Anterior cingulate cortex (tissue), 58 donors: ENCODE measurements at places on chromosomes 4 and X.

DNA sequence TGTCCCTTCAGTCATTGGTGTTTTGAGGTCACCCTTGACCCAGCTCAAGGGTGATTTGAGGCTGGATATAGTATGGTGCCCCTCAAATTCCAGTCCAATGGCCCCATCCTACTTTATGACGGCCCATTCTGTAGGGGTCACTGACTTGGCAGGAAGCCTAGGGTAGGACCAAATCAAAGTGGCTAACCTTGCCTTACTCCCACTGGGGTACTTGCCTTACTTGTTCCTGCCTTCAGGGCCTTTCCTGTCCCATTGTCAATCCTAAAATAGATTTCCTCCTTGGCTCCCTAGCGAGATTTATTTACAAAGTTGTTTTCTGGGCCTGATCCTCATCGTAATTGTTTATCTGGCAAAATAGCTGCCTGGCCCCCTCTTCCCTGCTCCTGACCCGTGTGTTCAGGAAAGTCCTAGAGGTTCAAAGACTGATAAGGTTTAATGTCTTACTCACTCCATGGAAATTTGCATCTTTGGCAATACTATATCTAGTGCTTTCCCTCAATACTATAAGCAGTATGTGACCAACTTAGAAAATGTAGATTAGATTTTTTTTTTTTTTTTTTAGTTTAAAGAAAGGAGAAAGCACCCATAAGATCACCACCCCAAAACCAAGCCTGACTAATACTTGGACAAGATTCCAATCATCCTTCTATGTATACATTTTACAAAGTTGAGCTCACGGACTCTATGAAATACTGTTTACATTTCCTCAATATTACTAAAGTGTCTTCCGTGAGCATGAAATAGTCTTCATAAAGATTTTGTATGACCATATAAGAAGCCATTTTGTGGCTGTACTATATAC is 44.8 kb downstream of the MSN start:
- DNase-seq, result no peak

DNA sequence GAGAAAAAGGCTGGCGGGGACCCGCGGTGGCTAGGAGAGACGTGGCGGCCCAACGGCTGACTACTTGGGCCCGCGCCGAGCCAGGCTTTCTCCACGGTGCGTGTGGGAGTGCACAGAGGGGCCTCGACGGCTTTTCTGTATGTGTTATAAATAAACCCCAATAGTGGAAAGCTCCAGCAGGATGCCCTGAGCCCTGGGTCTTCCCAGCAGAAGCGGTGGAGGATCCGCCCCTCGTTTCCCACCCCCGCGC is 268 bp upstream of the PRRG1 start:
- DNase-seq, result no peak

DNA sequence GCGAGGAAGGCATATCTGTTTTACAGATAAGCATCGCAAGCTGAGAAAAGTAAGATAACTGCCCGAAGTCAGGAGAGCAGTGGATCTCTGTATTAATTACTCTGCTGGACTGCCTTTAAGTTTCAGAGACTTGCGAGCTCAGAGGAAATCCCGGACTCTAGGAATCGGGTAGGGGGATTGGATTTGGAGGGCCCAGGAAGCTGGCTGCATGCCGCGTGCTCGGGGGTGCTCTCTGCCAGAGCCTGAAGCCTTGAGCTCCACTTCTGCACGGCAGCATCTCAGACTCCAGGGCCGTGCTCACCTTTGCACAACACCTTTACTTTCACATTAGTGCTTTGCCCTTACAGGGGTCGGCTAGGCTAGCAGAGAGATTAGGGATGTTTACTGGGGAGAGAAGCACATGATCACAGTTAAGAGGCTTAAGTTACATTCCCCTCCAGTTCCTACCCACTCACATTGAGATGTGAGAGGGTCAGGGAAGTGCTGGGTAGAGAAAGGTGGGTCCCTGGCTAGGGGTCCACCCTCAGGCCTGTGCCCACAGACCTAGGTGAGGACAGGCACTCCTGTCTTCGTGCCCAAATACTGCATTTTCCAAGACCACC is 57.0 kb downstream of the TRIML1 start:
- no peak for DNase-seq

DNA sequence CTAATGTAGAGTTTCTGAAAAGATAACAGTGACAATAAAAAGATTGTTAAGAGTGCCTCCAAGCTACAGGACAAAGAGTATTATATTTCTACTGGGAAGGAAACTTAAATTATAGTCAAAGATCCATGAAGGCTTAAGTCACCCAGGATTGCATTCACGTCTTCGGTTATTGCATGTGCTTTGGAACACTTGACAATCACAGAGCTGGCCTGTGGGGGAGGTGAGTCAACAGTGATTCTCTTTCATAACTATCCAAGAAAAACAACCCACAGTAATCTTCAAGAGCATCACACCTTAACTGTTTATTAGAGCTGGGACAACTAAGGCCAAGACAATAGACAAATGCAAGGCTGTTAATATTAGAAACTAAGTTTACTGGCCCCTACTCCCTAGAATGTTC is 40.3 kb downstream of the PDGFC start:
- DNase-seq, result no peak

- no peak for DNase-seq
Measured at GRCh38 chr4:18180122-18180521, 158.6 kb upstream of the LCORL start.

GRCh38 chr4:142092941-142093340 is 456.6 kb downstream of the IL15 start:
- DNase-seq, result no peak

DNA sequence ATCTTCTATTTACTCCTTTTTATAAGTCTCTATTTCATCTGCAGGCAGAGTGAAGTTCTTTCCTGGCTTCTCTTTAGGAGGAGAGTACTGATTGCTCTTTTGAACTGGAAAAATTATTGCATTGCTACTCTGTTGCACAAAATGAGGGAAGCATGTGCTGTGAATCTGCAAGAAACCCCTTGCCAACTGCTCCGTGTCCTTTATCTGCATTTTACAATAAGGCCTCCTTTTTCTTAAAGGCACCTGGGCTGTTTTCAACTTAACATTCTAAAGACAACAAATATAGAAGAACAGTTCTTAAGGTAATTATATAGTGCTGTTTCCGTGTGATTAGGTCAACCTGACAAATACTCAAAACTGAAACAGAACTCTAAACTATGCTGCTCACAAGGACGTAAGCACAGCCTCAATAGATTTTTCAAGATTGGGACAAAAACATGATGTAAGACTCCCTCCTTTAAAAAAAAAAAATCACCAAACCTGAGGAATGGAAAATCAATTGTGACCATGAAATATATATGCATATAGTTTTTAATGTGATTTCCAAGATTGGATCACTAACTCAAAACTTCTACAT is 716.6 kb upstream of the INTU start:
- no peak for DNase-seq

GRCh38 chr4:101972791-101973190 is 182.3 kb downstream of the BANK1 start:
- DNase-seq, result no peak

DNA sequence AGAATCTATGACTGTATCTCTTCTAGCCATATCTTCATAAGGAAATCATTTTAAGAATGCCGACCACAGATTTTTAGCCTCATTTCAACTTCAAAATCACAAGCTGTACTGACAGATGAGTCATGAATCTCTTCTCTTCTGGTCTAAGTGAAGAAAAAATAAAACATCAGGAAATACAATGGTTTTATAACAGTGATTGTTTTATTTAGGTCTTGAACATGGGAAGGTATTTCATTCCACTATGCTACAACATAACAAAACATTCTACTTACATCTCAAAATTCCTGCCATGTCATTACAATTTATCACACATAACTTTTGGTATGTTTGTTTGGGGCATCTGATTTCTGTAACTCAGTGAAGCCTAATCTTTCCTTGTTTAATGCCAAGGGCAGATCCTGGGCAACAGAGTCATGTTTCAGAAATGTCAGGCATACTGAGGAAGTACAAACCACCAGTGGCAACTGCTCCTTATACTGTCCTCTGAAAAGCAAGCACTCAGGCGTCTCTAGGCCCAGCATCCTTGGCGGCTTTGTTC is 325.0 kb downstream of the PDHA2 start:
- DNase-seq, result no peak

- DNase-seq, result no peak
Measured at GRCh38 chrX:77622233-77622632, 163.8 kb downstream of the ATRX start.

DNA sequence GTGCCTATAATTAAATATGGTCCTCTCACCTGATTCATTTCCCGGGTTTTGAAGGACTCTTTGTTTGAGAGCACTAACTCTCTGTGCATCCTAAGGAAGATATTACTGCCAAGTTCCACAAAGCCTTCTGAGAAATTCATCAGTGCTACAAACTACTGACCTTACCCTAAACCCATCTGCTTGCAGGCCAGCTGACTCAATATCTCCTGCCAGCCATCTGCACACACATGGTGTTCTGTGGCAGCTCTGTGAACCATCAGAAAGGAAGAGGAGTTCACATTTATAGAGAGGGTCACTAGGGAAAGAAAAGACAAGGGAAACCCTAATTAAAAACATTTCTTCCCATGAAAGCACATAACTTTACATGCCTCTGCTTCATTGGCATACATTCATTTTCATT is 156.7 kb downstream of the ATP10D start:
- DNase-seq, result no peak
